ENCODE measurements at places on chromosomes 12 and 14.
A peak's percentile ranks its signal among the peaks of the same experiment; 100 is the strongest.

- peak; percentile 61 for DNase-seq
Observed at GRCh38 chr12:62260733-62261683, 804 bp downstream of the USP15 start.

- peak; percentile 9 for DNase-seq
Observed at GRCh38 chr12:75932241-75932640, 99.3 kb downstream of the PHLDA1 start.

DNA sequence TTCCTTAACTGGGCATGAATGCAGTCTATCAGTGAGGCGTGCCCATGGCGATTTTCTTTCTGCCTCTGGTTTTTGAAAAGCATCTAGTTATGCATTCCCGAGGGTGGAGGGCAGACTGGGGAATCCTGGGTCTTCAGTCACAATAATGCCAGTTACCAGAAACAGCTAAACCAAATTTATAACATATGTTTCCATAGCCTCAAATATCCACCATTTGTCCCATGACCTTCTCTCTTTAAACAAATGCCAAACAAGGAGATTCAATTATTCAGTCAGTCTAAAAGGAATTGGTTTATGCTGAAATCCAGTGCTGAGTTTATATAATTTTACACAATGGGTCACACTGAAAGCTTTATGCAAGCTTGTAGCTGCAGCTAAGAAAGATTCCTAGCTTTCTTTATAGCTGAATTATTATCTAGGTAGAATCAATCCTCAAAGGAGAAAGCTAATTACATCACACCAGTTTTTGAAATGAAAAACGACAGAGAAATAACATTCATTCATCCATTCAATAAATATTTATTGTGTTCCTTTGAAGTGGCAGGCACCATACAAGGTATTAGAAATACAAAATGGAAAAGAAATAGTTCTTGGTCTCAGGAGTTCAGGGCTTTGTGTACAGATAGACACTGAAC lies 131.3 kb upstream of the RAP1B start:
- DNase-seq: no peak

- peak; percentile 46 for DNase-seq
Observed at GRCh38 chr12:86233126-86233525, 23.1 kb downstream of the MGAT4C start.

DNA sequence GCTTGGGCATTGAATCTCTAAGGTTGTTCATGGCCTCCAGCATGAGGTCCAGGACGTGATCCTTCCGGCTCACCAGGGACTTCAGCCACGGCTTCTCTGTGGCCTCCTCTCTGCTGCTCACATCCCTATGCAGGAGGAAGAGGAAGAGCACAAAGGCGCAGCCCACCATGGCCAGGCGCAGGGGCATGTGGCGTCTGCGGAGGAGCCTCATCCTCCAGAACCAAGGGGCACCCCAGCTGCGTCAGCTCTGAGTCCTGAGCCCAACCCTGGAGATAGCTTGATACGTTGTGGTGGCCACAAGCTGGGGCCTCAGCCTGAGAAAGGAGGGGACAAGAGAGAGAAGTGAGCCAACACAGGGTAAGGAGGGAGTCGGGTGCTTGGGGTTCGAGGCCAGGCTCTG lies 11.6 kb downstream of the GALNT6 start:
- DNase-seq: no peak

- no peak for DNase-seq
Observed at GRCh38 chr14:99725774-99726537, 41.9 kb downstream of the CYP46A1 start.

DNA sequence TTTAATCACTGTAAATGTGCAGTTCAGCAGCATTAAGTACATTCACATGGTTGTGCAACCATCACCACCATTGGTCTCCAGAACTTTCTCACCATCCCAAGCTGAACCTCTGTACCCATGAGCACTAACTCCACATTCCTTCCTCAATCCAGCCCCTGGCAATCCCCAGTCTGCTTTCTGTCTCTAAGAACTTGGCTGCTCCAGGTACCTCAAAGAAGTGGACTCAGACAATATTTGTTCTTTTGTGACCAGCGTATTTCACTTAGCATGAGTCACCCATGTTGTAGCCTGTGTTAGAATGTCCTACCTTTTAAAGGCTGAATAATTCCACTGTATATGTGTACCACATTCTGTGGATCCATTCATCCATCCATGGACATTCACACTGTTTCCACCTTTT lies 64.6 kb downstream of the SLC24A4 start:
- DNase-seq: no peak

DNA sequence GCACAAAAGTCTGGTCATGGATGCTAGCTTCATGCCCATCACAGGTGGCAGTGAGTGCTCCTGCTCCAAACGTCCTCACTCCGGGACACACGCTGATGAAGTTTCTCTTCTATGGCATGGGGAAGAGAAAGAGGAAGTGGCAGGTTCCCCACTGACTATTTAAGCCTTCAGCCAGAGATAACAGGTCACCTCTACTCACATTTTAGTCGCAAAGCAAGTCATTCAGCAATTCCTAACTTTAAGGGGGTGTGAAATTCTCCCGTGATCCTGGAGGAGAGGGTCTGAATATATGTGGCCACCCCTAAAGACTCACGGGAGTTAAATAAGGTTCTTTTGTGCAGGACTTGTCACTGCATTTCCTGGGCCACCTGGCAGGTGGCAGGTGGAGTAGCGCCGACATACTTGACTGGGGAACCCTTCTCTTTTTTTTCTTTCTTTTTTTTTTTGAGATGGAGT lies 18.8 kb upstream of the RCOR1 start:
- no peak for DNase-seq

DNA sequence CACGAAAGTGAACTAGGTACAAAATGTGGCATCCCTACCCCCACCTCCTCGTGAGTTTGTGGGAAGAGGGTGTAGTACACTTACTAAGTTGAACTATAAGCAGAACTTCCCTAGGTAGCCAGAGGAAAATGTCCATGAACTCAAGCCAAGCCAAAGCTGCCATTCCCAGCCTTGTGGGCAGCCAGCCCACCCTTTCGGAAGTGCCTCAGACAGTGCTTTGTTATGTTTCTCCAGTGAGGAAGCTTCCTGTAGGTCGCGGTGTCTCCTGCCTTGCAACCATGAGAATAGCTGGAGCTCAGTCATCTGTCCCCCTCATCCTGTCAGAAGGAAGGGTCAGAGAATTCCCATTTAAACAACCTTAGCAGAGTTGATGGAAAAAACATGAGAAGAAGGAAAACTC lies 266.9 kb downstream of the DUSP6 start:
- DNase-seq: no peak

DNA sequence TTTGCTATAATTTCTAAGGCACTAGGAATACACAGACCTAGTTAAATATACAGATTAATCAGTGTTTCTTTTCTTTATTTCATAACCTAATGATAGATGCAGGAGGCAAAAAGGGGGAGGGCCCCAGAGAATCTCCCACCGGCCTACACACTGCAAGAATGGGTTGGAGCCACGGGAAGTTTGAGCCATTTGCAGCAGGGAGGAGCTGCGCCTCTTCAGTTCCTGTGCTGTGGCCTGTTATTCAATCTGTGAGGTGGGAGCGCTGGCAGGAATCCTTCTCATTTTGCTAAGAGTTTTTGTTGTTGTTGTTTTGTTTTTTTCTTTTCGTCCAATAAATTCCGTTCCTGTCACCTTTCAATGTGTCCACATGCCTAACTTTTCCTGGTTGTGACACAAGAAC lies 251.3 kb upstream of the RPL10L start:
- DNase-seq: no peak

DNA sequence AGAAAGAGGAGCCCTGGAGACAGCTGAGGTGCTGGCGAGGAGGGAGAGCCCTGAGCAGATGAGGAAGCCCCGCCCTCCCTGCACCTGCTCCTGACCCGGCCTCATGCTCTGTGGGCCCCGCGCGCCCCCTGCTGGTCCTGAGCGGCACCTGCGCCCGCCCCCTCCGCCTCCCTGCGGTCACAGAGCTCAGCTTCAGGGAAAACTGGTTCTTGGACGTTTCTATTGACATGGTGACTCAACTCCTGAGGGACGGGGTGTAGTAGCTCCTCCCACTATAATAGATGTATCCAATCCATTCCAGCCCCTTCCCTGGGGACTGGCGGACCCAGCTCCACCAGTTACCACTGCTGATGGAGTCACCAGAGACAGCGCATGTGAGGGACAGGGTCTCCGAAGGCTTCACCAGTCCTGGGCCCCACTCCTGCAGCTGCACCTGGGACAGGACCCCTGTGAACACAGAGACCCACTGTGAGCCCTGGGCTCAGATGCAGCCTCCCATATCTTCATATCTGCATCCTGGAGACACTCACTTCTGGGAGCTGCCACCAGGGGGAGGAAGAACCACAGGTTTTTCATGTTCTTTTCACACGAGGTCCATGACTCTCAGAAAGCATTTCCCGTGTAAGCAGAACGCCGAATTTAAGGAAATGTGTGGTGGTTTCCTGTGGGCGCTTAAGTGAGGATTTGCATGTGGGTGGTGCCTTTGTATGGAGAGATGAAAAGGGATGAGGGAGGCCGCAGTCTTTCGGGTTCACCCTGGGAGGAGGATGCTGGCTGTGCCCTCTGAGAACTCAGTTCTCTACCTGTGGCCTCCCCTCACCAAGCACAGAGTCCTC lies 1346.4 kb downstream of the TMEM121 start:
- peak; percentile 36 for DNase-seq

- DNase-seq: no peak
Observed at GRCh38 chr14:33068626-33069025, 129.9 kb downstream of the NPAS3 start.
